ENCODE measurements at places on chromosomes 12 and 14.

DNA sequence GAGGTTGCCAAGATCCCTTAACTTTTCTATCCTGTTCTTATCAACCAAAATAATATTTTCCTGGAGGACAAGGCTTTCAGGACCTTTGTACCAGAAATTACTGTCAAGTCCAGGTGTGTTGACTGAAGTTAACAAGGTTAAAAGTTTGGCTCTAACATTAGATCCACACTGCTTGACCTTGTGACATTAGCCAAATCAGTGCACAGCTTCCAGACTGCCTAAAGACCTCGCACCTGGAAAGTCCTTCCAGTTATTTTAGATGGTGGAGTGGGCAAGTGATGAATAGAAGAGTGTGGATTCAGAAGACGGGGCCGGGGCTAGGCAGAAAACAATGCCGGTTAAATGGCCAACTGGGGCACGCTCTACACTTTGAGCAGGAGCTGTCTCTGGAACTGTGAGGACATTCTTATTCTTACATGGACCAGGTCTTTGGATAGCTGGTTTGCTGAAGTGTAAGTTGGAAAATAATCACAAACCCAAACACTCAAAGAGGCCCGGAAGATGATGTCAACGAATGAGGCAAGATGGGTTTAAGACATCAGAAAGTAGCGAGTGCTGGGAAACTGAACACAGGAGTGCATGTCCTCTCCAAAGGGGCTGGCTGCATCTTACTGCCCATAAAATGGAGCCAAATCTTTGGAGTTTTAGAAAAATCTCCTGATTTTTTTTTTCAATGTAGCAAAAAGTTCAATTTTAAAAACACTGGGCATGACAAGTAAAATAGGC, 56.3 kb downstream of the NIN start:
- DNase-seq = peak; percentile 67

DNA sequence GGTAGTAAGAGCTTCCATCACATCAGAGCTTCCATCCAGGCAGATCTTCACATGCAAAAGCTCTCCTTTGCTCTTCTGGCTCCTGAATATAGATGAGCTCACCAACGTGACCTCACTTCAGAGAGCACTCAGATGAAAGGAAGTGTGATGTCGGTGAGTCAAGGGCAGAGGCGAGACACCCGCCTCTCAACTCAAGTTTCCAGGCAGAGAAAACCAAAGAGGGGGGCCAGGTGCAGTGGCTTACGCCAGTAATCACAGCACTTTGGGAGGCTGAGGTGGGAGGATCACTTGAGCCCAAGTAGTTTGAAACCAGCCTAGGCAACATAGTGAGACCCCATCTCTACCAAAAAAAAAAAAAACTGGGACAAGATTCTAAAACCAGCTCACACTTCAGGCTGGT, 126.9 kb downstream of the DUSP6 start:
- DNase-seq = peak; percentile 93

- peak; percentile 98 for DNase-seq
These were observed 189.6 kb downstream of the DUSP6 start for GRCh38 chr12:89162589-89163261.

DNA sequence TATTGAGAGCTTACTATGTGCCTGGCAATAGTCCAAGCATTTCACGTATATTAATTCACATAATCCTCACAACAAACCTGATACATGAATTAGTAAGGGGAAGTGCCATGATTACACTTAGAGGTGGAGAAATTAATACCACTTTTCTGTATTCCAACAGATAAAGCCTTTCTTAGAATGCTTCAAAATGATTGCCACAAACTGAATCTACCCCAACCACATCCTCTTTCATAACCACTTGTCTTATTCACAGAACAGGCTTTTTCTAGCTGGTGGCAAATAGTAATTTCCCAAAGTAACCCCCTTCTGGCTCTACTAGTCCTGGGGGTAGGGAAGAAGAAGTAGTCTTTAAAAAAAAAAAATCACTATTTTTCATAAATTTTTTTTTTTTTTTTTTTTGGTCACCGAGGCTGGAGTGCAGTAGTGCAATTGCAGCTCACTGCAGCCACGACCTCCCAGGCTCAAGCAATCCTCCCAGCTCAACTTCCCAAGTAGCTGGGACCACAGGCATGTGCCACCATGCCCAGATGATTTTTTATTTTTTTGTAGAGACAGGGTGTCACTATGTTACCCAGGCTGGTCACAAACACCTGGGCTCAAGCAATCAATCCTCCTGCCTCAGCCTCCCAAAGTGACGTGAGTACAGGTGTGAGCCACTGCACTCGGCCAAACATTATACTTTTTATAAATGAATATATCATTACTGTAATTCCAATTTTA, 59.0 kb upstream of the ARID2 start:
- peak; percentile 20 for DNase-seq

DNA sequence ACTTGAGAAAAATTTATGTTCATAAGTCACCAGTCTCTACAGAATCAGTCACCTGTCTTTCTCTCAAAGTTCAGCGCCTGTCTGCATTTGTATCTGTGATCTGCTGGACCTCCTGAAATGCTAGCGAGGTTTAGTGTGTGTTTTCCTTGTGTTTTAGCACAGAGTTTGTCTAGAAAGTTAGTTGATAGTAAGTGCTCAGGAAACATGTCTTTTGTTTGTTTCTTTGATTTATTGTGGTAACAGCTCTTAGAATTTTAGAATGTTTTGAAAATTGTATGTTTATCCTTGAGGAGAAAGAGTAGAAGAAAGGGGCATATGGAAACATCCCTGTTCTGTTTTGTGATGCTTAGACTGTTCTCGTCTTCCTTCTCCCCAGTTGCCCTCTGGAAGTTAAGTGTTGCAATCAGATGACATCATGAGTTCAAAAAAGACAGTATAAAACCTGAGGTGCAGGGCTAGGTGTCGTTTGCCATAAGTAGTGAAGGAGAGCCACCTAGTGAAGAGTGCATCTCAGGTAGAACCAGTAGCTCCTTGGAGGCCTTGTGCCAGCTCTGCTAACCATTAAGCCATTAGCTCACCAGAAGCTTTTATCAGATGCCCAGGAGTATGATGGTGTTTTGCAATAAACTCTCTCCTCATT, 44.8 kb downstream of the FBXW8 start:
- peak; percentile 15 for DNase-seq

DNA sequence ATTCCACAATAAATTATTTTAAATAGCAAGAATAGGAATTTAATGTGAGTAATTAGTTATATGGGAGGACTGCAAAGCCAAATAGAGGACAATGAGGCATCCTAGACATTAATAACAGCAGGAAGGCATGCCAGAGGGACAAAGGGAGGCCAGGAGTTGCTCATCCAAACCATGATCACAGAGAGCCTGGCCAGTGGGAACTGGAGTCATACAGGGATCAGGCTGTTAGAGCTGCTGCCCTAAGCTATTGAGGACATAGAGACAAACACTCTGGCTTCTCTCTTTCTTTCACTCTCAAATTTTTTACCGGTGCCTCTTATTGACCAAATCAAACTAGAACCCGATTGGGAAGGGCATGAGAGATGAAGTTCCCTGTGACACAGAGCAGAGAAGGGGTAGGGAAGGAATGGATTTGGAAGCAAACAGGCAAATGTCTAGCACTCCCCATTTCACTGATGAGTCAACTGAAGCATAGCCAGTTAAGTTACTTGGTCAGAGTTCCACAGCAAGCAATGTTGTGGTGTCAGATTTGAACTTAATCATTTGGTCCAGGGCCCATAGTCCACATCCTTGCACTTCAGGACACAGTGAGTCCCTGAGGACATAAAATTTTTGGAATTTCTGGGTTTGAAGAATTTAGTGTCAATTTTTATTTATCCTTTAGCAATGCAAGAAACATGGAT, 17.9 kb upstream of the CFAP54 start:
- DNase-seq = peak; percentile 93

GRCh38 chr12:57896434-57897201, 44.7 kb upstream of the ATP23 start:
- peak; percentile 77 for DNase-seq

Data from GM23248 (cell line).